ENCODE measurements at places on chromosomes 1 and 21. TPM values are rescaled to one million over a fixed set of nuclear protein-coding genes. Genes with fewer than 3 reads are reported as not detected.
A peak's percentile ranks its signal among the peaks of the same experiment; 100 is the strongest.

AUNIP gene
- total RNA-seq = 3.2 TPM

DNA sequence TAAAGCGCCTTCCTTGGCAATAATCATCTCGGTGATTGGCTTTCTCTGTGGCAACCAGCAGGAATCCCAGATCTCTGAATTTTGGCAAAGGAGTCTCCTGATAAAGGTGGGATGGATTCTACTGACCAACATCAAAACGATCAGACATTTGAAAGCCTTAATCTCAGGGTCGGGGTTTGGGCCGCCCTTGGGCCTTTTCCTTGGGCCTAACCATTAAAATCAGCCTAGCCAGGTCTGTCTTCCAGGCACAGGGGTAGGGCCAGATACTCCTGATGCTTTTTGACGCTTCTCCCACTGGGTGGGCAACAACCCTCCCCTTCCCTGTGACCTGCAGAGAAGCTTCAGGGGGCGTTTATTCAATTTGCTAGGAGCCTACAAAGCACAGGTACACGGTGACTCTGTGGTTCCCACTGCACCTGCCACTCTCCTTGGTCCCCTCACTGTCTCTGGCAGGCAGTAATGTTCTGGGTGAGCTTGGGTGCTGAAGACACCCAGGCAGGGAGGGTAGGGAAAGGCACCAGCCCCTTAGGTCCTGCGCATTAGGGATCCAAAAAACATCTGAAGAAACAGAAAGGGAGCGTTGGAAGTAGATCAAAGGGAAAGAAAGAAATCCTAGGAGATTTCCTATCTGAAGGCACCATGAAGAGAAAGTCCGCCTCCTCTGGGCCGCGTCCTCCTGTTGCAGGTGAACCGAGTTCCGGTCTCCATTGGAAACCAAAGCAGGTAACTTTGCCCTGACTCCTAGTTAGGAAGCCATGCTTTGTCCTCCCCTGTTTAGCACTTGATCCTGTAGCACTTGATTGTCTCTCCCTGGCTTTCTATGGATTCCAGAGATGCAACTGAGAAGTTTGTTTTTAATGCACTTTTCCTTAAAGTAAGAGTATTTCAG, 12.3 kb downstream of the RNU1-2 start:
- no peak for DNase-seq

ICOSLG gene
- total RNA-seq = 1.1 TPM

DNA sequence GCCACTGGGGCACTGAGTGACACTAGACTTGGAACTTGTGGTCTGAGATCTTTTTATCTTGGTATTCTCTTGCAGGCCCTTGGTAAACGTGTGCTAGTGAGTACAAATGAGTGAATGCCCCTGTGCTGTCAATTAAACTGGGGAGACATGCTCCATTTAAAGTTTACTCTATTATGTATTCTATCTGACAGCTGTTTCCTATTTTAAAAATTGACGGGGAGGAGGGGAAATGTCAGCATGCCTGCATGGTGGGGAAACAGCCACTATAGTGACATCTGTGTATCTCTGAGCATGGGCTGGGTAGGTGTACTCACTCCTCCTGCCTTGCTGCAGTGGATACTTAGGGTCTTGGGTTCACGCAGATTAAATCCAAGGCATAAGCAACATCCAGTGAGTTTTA, 59.0 kb upstream of the IKBKE start:
- DNase-seq = peak; percentile 9

DNA sequence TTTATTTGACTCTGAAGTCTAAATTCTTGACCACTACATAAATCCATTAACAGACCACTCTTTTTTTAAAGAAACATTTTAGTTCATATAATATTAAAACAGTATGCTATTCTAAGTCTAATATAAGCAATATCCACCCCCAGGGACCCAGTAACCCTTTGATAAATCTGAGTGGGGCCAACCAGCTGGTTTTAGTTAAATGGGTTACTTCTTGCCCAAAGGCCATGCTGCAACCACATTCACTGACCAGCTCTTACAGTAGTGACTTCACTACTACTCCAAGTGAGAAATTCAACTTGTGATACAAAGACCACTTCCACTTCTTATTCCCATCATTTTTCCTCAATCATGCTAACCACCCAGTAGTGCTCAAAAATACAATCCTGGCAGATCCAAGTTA, 20.5 kb downstream of the FUBP1 start:
- DNase-seq = no peak

All from dermis microvascular lymphatic vessel endothelial cell (primary cell).